ENCODE measurements at places on chromosomes 3 and 15. TPM values are rescaled to one million over a fixed set of nuclear protein-coding genes. Genes with fewer than 3 reads are reported as not detected.

ADAMTS17 gene
- 0.37 TPM for total RNA-seq

PLA2G4D gene
- not detected for total RNA-seq

ATXN7 gene
- total RNA-seq: 13.6 TPM

CD86 gene
- total RNA-seq: not detected

PRSS50 gene
- total RNA-seq: not detected

GPR171 gene
- not detected for total RNA-seq

TRH gene
- not detected for total RNA-seq

CCRL2 gene
- not detected for total RNA-seq

C3orf62 gene
- 1.5 TPM for total RNA-seq

SAMMSON gene
- not detected for total RNA-seq

SPRED1 gene
- 57.9 TPM for total RNA-seq

EFCC1 gene
- total RNA-seq: not detected

SLC6A11 gene
- not detected for total RNA-seq

UBE2E2 gene
- total RNA-seq: 39.9 TPM

DVL3 gene
- 63.3 TPM for total RNA-seq

EEF1AKMT4 gene
- total RNA-seq: 2.4 TPM

DPPA2 gene
- not detected for total RNA-seq

PP2D1 gene
- total RNA-seq: not detected

POLR2H gene
- total RNA-seq: 86.7 TPM

LRRIQ4 gene
- not detected for total RNA-seq

PRR20G gene
- not detected for total RNA-seq

FANCD2OS gene
- total RNA-seq: not detected

CA12 gene
- total RNA-seq: 98.9 TPM

SNURF gene
- total RNA-seq: 17.4 TPM

SHC4 gene
- 2.6 TPM for total RNA-seq

ARHGAP31 gene
- total RNA-seq: 16.0 TPM

IL5RA gene
- not detected for total RNA-seq

INSYN1 gene
- total RNA-seq: 0.23 TPM

SCAANT1 gene
- not detected for total RNA-seq

LYZL4 gene
- total RNA-seq: not detected

METTL6 gene
- 27.1 TPM for total RNA-seq

FGF7 gene
- total RNA-seq: 342 TPM

SPTSSB gene
- total RNA-seq: not detected

CEMIP gene
- 3.9 TPM for total RNA-seq

ZCWPW2 gene
- 0.74 TPM for total RNA-seq

LOXL1 gene
- 143 TPM for total RNA-seq

IQGAP1 gene
- 182 TPM for total RNA-seq
